Glomerular endothelial cell (primary cell): ENCODE measurements at places on chromosomes 1 and 21.

GRCh38 chr1:163172596-163172995, 30.1 kb downstream of the RGS5 start:
- no peak for DNase-seq

- no peak for DNase-seq
Measured at GRCh38 chr1:27475720-27476119, 14.2 kb downstream of the WASF2 start.

DNA sequence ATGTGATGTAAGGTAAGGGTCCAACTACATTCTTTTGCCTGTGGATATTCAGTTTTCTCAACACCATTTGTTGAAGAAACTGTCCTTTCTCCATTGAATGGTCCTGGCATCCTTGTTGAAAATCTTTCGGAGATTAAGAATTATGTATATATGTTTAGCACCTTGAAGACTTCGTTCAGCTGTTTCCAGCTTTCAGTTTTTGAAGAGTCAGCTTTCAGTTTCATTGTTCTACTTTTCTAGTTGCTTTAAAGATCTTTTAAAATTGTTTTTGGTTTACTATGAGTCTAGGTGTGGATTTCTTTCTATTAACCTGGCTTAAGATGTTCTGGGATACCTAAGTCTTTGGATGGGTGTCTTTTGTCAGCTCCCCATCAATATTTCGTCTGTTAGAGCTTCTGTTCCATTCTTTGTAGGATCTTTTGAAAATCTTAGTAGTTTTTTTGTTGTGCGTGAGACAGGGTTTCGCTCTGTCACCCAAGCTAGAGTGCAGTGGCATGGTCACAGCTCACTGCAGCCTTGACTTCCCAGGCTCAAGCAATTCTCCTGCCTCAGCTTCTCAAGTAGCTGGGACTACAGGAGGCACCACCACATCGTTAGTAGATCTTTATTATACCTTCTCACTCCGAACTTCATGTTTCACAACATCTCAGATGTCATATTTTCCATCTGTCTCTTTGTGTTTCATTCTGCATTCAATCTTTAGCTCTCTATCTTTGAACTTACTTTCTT, 353.5 kb upstream of the B3GALT2 start:
- no peak for DNase-seq

GRCh38 chr1:31373056-31373896, at the start of gene FABP3:
Gene FABP3 (minus strand): TSS chr1:31373076. CDS start chr1:31373014, 62 bp downstream.
- DNase-seq = no peak

- DNase-seq = no peak
Measured at GRCh38 chr21:41318218-41318617, 1.6 kb downstream of the FAM3B start.

GRCh38 chr1:169048043-169048442, 58.4 kb upstream of the ATP1B1 start:
- no peak for DNase-seq

DNA sequence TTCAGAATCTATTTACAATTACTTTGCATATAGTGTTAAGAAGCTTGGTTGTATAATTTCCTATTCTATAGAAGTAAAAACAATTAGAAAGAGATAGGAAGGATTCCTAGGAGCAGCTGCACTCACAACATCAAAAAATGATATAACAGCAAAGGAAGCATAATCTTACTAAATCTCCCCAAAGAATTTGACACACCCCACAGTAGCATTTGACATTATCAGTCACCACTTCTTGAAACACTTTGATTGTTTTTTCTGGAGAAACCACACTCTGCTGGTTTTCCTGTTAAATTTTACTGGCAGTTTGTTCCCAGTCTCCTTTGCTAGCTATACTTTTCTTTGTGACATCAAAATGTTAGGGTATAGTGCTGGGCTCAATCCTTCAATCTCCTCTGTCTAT, 100.8 kb upstream of the KIAA1614 start:
- DNase-seq = no peak

- DNase-seq = no peak
Measured at GRCh38 chr1:41617336-41617735, 132.9 kb upstream of the EDN2 start.

- no peak for DNase-seq
Measured at GRCh38 chr21:14487490-14488432, 58.4 kb downstream of the SAMSN1 start.

GRCh38 chr1:101394041-101394440, 157.2 kb downstream of the S1PR1 start:
- no peak for DNase-seq

DNA sequence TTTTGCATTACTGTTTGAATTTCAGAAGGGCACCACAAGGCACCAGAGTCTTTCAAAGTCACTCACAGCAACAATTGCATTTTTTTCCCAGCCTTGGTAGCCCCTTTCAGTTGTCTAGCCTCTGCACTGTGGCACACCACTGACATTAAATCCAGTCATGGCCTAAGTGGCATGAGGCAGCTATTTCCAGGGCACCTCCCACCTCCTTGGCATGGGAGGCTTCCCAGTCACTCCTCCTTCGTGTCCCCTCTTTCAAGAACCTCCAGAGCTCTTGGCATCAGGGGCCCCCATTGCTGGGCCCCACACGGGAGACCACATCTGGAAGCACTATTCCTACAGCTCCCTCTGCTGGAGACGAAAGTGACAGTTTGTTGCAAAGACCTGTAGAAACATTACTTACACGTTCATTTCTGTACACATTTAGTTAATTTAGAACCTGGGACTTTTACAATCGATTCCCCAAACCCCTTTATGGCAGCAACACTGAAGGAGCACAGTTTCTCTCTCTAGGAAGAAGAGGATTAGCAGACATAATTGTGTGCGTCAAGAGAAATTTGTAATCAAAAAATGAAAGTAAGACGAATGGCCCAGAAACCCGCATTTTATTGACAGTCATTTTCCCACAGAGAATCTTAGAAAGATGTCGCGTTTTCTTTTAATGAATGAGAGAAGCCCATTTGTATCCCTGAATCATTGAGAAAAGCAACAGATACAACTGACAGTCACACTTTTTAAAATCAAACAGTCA, 5.7 kb upstream of the CHD5 start:
- no peak for DNase-seq

DNA sequence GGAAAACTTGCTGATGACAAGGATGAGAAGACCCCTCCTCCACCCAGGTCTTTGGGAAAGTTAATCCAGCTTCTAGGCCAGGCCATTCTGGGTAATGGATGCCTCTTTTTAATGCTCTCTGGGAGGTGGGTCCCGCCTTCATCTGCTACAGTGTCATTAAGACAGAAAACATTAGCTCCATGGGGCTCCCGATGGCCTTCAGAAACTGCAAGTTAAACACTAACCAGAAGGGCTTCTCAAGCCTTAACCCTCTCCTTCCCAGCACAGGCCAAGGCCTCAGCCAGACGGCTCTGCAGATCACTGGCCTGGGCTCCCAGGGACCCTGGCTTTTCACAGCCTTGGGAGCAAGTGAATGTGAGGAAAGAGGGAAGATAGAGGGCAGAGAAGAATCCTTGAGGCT, 364.9 kb downstream of the MATN1 start:
- DNase-seq = no peak

DNA sequence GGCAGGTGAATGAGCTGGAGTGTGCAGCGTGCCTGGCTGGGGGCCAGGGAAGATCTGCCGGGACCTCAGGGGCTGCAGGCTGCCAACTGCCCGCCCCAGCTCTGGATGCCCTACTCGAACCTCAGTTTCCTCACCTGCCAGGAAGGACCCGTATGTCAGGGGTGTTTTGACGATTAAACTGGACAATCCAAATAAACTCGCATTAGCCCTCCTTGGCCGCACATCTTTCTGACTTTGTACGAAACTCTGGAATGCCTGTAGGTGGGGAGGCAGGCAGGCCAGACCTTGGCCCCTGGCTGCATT, 8.3 kb upstream of the ZNF669 start:
- DNase-seq = no peak

DNA sequence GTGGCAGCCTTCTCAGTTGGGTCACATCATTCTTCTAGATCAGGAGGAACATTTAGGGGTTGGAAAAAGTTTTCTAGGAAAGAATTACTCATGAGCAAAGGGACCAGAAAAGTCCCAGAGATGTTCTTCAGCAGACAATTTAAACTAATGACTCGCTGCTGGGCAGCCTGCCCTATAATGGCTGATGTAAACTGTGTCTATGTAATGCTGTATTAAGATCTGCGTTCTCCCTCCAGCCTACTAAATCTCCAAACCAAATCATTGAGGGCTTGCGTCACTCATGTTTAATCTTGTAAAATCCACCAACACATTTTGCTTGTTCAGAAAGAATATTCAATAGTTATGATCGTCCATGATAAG, 92.1 kb downstream of the LRRC8C start:
- no peak for DNase-seq

DNA sequence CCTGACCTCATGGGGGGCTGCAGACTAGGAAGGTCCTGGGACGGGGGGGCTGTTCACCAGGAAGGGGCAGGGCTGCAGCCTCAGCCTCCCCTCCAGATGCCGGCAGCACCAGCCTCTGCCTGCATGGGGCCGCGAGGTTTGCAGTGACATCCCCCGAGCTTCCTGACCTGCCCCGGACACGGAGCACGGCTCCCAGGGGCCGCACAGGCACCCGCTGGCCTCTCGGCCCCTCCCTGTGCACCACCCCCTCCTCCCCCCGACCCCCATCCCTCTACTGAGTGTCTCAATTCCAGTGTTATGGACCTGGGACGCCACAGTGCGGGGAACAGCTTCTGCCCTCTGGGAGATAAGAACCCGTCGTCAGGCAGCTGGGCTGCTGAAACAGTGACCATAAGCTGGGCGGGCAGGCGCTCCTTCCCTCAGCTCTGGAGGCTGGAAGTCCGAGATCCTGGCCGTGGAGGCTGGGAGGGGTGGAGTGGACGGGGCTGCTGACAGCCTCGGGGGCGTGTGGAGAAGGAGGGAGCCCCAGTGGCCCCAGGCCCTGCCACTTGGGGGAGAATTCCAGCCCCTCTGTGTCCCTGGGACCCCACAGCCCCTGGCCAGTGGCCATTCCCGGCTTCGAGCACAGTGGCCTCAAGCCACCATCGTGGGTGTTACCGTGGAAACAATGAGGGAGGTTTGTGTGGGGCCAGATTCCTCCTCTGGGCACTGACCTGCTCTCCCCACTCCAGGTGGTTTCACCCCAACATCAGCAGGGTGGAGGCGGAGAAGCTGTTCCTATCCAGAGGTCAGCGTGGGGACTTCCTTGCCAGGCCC, 11.6 kb downstream of the RNF223 start:
- no peak for DNase-seq
